Activated CD8-positive, alpha-beta memory T cell treated with anti-CD3 and anti-CD28 coated beads for 48 hours (primary cell): ENCODE measurements at places on chromosomes 1 and 21.

DNA sequence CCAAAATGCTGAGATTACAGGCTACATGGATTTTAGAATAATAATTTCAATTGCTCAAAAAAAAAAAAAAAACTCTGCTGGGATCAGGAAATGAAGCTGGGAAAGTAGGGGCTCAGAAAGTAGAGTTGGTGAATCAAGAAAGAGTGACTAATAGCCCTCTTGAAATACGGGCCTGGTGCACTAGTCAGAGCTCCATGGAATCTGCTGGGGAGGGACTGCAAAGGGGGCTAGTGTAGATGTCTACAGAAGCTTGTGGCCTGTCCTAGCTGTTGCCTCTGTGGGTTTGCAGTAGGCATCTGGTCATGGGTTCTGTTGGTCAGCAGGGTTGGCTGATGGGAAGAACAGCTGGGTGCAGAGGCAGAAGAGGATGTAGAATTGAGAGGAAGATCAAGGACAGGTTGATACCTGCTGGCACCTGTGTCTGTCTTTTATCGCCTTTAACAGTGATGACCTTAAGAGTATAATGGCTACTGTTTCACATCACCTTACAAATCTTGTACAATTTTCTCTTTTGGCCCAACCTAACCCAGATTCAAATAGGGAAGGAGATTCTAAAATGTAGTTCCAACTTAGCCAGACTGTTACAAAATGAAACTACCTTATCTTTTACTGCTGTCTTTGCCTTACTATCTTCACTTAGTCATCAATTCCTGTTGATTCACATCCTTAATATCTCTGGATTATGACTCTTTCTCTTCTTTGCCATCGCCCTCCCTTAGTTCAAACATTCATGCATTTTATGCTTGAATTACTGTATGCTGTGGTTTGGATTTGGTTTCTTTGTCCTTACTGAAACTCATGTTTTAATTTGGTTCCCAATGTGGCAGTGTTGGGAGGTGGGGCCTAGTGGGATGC, 126.2 kb downstream of the GIPC2 start:
- no peak for DNase-seq

DNA sequence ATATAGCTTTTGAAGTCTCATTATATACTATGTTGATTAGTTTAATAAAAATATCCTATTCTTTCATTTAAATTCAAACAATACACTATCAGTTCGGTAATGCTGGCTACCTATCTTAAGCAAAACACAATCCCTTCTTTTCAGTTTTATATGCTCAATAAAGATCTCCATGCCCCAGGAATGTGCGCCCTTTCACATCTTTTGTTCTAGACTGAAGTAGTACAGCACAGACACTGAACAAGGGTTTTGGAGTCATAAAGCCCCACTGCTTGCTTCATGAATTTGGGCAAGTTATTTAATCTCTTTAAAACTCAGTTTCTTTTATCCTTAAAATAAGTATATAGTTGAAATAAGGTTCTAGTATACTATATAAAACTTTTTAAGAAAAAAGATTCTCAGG, 22.4 kb downstream of the SYDE2 start:
- DNase-seq, result no peak

DNA sequence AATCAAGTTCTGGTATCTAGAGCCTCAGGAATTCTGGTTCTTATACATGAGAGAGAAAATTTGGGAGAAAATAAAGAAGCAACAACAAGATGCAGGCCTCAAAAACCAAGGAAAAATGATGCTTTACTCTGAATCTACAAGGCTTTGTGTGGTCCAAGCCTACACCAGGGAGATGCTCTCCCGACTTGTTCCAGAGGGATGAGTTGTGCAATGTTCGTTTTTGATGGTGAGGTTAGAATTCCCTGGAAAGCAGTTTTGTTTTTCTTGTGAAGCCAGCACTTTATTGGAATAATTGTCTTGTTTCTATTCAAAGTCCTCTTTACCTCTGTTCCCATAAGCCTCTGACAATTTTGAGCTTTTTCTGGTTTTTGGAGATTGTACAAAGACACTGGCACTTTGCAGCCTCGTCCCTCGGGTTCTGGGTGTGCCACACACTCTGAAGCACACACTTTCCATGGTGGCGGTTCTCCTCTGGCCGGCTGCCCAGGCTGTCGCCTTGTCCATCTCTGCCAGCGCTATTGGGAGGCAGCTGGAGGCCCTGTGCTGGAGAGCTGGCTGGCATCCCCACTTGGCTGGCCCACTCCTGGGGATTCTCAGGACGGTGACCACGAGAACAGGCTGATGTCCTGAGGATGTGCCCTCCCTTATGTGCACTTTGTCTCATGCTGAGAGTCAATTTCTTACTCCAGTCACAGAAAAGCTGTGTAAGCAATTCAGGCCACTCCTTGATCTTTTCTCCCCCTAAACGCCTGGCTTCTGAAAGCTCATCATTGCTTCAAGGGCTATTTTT, 70.2 kb downstream of the EDEM3 start:
- DNase-seq, result no peak

GRCh38 chr1:94544706-94545490, 3.3 kb upstream of the F3 start:
- DNase-seq, result no peak

DNA sequence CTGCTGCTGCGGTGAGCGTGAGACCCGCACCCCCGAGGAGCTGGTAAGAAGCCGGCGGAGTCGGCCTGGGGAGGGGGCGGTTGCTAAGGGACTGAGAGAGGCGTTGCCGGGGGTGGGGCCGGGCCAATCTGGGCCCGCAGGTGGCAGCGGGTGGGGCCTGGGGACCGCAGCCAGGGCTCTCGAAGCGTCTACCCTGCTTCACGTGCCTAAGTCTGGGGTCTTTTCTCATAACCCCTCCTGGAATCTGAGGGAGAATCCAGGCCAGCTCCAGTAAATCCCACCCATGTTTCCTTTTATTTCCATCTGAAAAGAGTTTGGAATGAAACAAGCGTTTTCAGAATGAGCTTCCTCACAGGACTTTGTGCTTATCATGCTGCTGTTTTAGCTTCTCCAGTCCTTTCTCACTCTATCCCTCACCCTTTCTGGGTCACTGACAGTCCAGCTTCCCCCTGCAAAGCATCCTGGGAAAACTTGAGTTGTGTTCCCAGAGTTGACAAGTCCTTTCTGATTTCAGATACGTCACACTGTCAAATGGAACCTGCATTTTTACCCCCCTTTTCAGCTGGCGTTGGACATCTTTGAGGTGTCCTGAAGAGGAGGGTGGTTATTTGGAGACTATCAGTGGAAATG, 431 bp downstream of the CLCN6 start:
- no peak for DNase-seq

- DNase-seq, result peak; percentile 23
These were observed 43.9 kb upstream of the LYST start for GRCh38 chr1:235910357-235911299.

- DNase-seq, result no peak
These were observed 42.7 kb downstream of the DENND2C start for GRCh38 chr1:114627107-114627506.

DNA sequence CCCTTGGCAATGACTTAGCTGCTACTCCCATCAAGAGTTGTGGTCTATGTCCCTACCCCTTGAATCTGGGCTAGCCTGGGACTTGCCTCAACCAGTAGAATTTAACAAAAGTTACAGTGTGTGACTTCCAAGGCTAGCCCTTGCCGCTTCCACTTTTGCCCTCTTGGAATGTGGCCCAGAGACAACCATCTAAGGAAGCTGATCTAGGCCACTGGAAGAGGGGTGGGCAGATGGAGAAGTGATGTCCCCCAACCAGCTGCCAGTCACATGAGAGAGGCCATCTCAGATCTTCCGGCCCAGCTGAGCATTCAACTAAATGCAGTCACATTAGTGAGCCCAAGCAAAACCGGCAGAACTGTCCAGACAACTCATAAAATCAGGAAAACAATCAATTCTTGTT, 115.1 kb downstream of the TOMM20 start:
- no peak for DNase-seq

- no peak for DNase-seq
These were observed 155.4 kb downstream of the CLEC20A start for GRCh38 chr1:178341261-178341956.
